ENCODE measurements at places on chromosomes 1 and 21.

DNA sequence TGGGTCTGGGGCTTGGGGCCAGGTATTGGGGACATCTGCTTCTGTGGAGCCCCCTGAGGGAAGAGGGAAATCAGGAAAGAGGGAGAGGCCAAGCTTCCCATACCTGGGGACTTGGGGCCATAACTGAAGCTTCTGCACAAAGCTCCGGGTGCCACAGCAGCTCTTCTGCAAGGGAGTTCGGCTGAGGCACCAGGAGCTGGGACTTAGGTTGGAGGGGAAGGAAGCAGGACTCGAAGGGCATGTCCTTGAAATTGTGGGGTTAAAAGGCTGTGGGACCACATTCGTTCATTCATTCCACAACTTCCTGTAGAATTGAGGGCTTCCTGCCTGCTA is 1.7 kb upstream of the EPS8L3 start:
- no peak for DNase-seq

- no peak for DNase-seq
Observed at GRCh38 chr1:175794586-175794985, 51.2 kb upstream of the TNR start.

GRCh38 chr1:6162773-6163172 is 17.3 kb downstream of the CHD5 start:
- peak; percentile 50 for DNase-seq

DNA sequence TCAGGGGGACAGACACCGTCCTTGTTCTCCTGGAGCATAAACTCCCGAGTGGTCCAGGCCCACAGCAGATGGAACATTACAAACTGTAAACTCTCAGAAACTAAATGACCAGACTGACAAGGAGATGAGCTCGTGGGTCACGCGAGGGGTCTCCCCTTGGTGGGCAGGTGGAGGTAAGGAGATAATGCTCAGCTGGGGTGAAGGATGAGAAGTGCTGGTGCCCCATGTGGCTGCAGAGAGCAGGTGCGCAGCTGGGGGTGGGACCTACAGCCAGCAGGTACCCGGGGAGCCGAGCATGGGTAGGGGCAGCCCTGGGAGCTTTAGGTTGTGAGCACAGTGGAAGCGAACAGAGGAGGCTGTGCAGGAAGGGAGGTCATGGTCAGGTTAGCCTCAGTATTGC is 40.1 kb downstream of the AJAP1 start:
- DNase-seq = no peak

DNA sequence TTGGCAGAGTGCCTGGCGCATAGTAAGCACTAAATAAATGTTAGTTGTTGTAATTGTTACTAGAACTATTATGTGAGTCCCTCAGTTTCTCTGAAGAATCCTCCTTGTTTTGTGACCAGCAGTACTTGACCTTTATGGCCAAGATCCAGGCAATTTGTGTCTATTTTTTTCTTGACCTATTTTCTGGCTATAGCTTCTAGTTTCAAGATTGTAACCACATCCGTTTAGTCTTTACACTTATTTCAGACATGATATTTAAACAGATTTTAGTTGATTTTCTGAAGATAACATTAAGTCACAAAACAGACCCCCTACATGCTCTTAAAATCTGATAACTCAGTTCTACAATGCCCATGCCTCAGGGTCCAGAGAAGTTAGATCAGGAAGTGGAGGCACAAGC is 50.3 kb downstream of the CDC7 start:
- no peak for DNase-seq

- DNase-seq = peak; percentile 35
Observed at GRCh38 chr1:40711465-40712404, 20.2 kb downstream of the NFYC start.

GRCh38 chr1:231176421-231176820 is 14.6 kb downstream of the TRIM67 start:
- DNase-seq = no peak

GRCh38 chr1:10920063-10920626 is 92.3 kb upstream of the TARDBP start:
- no peak for DNase-seq

GRCh38 chr1:12001249-12001917 is 17.9 kb upstream of the MIIP start:
- peak; percentile 45 for DNase-seq

DNA sequence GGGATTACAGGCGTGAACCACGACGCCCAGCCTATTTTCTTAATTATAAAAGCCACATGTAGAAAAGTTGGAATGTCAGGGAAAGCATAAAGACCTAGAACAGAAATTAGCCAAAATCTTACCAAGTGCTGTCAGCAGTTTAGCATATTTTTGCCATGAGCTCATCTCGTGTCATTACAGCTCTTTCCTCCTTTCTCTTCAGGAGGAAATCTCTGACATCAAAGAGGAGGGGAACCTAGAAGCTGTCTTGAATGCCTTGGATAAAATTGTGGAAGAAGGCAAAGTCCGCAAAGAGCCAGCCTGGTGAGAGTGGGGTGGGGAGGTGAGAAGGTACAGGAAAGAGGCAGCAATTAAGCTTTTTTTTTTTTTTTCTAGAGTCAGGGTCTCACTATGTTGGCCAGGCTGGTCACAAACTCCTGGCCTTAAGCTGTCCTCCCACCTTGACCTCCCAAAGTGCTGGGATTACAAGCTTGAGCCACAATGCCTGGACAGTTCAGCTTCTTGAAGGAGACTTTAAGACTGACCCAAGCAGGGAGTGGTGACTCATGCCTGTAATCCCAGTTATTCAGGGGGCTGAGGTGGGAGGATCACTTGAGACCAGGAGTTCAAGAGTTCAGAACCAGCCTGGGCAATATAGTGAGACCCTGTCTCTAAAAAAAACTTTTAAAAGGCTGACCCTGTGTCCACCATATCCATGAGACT is 8.4 kb upstream of the BGLAP start:
- DNase-seq = no peak

- no peak for DNase-seq
Observed at GRCh38 chr1:62232871-62233278, 38.2 kb downstream of the L1TD1 start.

DNA sequence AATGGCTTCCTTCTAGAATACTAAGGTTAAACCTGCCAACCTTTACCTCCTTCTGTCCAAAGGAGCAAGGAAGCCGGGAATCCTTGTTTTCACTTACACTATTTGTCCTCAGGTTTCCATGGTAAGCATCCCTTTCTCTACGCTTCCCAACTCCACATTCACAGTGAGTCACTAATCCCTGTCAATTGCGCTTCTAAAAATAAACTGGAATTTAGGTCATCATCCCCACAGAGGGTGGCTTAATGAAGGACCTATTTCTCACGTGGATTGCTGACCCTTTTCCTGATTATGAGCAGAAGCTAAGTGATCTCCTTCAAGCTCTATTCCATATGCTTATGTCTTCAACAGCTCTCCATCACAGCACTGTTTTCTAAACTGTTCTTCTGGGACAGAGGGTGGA is 39.9 kb upstream of the ABCA4 start:
- DNase-seq = peak; percentile 86

DNA sequence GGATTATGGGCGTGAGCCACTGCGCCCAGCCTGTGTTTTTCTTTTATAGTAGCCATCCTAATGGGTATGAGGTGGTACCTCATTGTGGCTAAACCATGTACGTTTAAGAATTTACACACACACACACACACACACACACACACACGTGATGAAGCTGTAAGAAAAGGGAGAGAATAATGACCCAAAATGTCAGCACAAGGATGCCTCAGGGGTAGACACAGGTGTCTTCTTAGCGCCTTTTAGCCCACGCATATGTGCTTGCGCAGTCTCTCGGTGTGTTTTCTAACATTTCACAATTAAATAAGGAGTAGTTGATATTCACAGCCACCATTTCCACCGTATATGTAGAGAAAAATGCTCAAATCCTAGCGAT is 782 bp upstream of the PFKL start:
- DNase-seq = no peak

GRCh38 chr1:109979489-109980091 is 5.0 kb upstream of the AHCYL1 start:
- no peak for DNase-seq

DNA sequence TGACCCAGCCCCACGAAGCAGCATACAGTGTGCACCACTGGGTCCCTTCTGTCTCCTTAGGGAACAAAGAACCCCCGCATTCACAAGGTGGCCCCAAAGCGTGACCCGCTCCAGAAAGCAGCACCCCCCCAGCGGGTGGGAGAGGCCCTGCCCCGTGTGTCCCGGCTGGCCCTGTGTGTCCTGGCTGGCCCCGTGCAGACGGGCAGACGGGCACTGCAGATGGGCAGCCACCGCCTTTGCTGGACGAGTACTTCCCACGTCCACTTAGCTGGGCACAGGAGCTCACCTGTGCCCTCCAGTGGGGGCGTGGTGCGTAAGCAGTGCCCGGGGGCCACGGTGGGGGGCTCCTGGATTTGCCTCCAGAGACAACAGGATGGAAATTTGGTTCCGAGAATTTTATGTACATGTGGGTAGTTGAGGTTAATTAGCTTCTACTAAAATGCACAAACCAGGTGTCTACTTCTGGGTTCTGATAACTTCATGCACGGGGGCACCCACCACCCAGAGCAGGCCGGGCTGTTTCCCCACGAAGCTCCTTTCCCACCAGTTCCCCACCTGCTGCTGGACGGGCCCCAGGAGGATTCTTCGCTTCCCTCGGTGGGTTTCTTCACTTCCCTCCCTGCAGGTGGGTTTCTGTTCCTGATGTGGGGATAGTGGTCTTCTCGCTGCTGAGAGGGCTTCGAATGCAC is 33.2 kb upstream of the SLC19A1 start:
- no peak for DNase-seq

GRCh38 chr1:108813326-108813725 is 43.6 kb downstream of the AKNAD1 start:
- no peak for DNase-seq

GRCh38 chr21:31941694-31942093 is 68.9 kb downstream of the HUNK start:
- no peak for DNase-seq

GRCh38 chr21:38297194-38297631 is 40.4 kb downstream of the KCNJ15 start:
- peak; percentile 8 for DNase-seq

DNA sequence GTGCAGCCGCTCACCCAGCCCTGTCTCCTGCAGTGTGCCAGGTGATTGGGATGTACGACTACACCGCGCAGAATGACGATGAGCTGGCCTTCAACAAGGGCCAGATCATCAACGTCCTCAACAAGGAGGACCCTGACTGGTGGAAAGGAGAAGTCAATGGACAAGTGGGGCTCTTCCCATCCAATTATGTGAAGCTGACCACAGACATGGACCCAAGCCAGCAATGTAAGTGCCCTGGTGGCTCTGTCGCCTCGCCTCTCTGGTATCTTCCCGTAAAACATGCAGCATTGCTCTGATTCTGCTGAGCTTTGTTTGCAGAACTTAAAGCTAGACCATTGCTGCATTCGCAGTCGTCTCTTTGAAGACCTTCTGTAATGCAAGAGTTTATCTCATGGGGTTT is 79.2 kb downstream of the ATP5PO start:
- DNase-seq = no peak

DNA sequence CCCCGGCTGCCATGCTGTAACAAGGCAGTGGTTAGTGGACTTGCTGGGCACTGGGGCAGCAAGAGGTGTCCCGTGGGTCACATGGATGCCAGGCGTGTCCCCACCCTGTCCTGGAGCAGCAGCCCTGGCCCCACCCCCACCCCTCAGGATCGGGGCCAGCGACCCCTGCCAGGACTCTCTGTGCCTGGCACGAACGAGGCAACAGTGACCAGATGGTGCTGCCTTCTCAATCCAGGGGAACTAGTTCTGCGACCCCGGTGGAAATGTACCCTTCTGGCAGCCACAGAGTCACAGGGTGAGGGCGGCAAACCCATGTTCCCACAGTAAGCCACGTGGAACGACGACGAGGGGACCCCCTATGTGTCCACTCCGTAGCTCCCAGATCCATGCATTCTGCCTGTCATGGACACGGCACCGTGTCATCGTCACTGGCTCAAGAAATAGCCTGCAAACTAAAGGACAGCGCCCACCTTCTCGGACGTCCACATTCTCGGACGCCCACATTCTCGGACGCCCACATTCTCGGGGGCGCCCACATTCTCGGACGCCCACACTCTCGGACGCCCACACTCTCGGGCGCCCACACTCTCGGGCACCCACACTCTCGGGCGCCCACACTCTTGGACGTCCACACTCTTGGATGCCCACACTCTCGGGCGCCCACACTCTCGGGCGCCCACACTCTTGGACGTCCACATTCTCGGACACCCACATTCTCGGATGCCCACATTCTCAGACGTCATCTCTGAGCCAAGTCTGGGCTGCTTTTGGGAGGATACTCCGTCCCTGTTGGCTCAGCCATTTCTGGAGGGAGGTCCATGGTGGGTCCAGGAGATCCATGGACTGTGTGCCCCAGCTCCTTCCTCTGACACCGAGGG is 19.6 kb upstream of the ACTRT2 start:
- DNase-seq = no peak

DNA sequence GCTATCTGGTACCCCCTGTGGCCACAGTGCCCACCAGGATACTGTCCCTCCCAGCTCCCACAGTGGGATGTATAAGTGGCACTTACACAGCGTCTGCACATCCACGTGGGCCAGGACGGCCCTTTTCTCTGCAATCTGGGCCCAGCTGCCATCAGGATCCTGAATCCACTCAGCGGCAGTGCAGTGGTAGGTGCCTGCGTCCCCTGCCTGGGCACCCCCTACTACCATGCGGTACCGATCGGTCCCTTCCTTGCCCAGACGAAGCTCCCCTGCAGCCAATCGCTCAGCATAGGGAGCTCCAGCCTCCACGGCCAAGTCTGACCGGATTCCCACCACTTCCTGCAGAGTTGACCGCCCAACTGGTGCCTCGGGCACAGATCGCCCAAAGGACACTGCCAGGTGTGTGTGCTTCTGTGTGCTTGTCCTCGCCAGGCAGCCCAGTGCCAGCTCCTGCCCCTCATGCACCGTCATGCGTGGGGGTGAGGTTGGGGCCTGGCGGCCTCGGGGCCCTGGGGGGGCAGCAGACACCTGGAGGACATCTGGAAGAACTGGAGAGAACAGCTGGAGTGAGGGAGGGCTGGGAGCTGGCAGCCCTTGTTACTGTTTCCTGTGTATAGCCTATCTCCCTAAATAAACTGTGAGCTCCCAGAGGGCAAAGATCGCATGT is 4.7 kb downstream of the IGSF8 start:
- peak; percentile 62 for DNase-seq

- DNase-seq = no peak
Observed at GRCh38 chr1:68293122-68293521, 60.8 kb upstream of the WLS start.

DNA sequence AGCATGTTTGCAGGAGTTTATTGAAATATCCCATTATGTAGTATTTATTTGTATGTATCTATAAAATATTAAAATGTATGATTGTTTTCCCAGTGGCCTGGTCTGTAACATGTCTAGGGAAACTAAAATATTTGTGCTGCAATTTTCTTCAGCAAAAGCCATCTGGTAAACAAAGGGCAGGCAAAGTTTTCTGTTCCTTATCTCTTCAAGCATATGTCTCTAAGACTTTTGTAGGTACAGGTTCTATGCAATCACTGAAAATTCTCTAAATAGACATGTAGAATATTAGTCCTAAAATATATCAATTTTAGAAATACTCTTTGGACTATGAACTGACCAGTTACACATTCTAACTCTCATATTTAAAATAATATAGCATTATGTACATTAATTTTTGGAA is 585.8 kb upstream of the RGS18 start:
- no peak for DNase-seq
